G401 (cell line): ENCODE measurements at places on chromosomes 2 and 18.

DNA sequence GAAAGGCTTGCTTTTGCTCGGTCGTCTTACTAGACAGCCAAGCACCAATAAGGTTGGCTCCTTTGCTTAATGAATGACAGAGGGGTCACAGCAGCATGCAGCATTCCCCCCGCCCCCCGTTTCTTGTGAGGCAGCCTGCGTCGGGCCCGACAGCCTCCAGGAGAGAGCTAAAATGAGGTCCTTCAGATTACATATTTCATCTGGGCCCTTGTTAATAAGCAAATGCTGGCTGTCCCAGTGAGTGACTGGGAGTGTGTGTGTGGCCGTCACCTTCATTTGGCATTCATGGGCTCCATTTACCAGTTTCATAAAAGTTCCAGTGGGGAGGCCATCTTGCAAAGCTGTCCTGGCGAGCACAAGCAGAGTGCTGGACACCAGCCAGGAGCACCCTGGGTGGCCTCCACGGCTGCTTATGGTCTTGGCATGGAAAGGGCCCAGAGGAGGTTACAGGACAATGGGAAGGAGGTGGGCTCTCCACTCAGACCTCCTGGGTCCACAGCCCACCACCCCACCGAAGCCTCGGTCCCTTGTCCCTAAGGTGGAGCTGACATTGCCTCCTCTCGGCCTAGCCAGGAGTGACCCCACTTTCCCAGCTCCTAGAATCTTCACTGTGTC lies 37.2 kb downstream of the ODC1 start:
- DNase-seq, result no peak

DNA sequence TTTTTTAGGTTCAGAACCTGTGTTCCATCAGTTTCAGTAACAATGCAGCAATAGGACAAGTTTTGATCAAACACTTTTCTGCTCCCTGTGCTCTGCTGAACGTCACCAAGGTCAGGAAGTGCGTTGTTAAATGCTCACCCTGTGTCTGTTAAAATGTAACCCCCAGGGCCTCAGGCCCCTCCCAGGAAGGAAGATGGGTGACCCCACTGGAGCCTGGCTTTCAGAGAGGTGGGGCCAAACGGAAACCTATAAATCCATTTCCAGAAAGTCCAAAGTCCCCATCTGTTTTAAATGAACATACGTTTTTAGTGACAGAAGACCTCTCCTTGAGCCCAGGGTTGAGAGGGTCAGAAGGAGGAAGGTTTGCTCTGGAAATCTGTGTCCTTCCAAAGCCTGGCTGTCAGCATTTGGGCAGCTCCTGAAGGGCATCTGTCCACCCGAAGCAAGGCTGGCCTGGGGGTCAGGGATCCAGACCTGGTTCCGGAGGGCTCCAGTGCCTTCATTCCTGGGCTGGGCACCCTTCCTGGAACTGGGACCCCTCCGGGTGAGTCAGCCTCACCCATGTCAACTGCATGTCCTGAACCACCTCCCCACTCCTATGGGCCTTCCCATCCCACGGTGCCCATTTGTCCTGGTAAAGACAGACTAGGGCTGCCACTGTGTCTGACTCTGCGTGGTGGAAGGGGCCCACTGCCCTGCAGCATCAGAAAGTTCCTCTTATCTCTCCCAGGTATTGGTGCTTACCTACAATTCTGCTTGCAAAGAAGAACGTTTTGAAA lies 117.4 kb upstream of the COPS8 start:
- DNase-seq, result no peak

GRCh38 chr2:101617188-101617587 lies 80.3 kb upstream of the MAP4K4 start:
- DNase-seq, result no peak

DNA sequence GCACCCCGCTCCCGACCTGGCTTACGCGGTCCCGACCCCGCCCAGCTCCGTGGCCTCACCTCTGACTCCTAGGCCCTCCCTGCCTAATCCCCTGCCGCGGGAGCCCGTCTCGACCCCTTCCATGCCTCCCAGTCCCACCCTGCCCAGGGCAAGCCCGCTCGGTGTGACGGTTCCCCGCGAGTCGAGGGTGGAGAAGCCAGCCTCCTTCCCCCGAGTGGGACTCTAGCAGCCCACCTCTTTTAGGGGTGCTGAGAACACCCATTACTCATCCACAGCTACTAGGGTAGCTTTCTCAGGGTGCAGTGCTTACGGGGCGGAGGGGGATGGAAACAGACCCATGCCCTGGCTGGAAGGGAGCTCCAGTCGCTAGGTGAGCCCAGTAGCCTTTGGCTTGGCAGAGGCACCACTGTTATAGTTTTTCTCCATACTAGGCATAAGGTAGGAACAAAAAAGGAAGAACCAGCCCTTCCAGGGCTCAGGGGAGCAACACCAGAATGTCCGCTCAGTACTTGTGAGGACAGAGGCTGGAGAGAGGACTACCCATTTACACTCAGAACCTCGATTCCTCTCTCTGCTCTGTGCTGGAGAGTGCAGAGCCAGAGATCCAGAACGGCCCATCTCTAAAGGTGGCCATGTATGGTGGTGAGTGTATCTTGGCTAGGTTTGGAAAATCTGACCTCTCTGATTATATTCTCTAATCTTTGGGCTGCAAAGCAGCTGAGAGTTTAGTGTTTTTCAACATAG lies 606 bp downstream of the AGBL5 start:
- no peak for DNase-seq

- no peak for DNase-seq
Observed at GRCh38 chr2:229202646-229203045, 68.4 kb downstream of the PID1 start.

DNA sequence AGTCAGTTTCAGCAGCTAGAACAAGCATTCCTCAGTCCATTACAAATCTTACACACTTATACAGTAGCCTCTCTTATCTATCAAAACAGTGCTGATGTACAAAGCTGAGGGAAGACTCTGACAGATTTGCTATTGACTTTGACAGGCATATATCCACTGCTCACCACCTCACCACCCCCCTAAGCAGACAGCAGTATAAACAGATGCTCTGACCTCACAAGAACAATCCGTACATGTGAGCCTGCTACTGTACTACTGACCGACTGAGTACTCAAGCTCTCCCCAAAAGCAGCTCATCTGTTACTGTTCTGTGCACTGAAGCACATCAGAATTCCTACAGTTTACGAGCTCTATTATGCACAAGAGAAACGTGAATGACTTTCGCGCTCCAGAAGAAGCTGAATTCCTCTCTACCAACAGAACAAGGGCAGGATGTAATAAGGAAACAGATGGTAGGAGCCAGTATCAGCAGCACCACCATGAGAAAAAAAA lies 95.6 kb upstream of the PDE1A start:
- DNase-seq, result peak; percentile 95

- no peak for DNase-seq
Observed at GRCh38 chr18:53115876-53116585, 776.0 kb downstream of the DCC start.

DNA sequence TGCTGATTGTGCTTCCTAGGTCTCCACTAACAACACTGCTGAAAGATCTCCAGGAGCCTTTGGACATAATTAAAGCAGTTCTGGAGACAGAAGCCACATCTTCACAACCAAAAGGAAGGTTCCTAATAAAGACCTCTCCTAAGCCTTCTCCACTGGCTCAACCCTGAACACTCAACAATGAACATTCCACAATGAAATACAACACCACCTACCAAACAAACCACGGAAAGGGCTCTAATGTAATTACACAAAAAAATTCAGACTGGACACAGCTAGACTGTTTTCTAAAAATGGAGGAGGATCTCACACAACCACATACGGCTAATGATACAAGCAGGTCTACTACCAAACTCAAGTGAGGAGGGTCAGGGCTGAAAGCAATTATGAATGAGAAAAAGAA lies 43.6 kb downstream of the NOL10 start:
- no peak for DNase-seq

GRCh38 chr2:128832946-128833663 lies 514.4 kb upstream of the HS6ST1 start:
- peak; percentile 94 for DNase-seq

- DNase-seq, result no peak
Observed at GRCh38 chr18:70279470-70279869, 9.4 kb upstream of the SOCS6 start.

DNA sequence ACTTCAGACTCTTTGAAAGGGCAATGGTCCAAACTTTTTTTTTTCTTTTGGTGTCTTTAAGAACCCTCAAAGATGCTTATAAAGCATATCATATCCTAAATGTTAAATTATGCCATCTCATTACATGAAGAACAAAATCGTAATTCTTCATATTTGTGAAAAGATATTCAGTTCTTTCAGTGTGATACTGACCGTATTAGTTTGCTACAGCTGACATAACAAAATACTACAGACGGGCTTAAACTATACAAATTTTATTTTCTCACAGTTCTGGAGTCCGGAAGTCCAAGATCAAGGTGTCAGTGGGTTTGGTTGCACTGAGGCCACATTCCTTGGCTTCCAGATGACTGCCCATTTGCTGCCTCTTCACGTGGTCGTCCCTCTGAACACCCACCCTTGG lies 1377.2 kb upstream of the ZEB2 start:
- DNase-seq, result no peak

- no peak for DNase-seq
Observed at GRCh38 chr18:45657357-45658335, 42.4 kb downstream of the SLC14A2 start.

- no peak for DNase-seq
Observed at GRCh38 chr2:203352604-203353255, 24.5 kb downstream of the ABI2 start.

GRCh38 chr2:148046802-148047201 lies 25.9 kb downstream of the MBD5 start:
- no peak for DNase-seq

- DNase-seq, result peak; percentile 66
Observed at GRCh38 chr2:73283545-73284295, 558 bp downstream of the FBXO41 start.

GRCh38 chr18:64099244-64099643 lies 49.6 kb downstream of the LINC00305 start:
- no peak for DNase-seq

DNA sequence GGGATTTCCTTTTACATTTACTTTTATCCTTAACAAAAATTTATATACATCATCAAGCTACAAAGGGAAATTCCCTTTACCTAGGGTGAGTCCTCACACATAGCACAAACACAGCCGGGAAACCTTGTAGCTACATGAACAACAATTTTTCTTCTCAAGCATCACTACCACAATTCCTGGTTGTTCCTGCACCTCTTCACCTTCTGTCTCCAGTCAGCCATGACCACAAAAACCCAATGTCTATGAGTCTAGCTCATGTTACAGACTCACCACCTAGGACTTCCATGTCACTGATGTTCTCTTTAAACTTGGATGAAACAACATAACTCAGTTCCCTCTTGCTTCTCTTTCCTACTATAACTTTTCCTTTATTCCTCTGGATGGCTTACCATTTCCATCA lies 460.4 kb downstream of the MBD2 start:
- DNase-seq, result no peak

- DNase-seq, result no peak
Observed at GRCh38 chr2:216780843-216781242, 79.0 kb downstream of the TNP1 start.

GRCh38 chr2:36338827-36339145 lies 16.8 kb upstream of the CRIM1 start:
- DNase-seq, result no peak

- no peak for DNase-seq
Observed at GRCh38 chr2:133489641-133490410, 78.4 kb downstream of the NCKAP5 start.

DNA sequence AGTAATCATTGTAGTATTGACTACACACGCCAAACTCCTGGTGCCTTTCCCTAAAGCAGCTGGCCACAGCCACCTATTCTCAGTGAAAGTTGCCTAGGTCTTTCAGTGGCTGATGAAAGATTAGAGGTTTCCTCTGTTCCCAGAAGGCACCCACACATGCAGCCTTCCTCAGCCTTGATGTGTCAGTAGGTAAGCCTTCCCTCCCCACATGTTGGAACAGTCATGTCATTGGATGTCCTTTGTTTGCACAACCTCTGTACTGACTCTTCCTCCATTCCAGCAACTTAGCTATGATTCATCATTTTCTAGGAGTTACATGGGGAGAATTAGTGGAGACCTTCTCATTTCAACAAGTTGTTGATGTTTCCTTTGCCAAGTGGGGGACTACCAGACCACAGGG lies 630.8 kb upstream of the SLC39A10 start:
- DNase-seq, result no peak

DNA sequence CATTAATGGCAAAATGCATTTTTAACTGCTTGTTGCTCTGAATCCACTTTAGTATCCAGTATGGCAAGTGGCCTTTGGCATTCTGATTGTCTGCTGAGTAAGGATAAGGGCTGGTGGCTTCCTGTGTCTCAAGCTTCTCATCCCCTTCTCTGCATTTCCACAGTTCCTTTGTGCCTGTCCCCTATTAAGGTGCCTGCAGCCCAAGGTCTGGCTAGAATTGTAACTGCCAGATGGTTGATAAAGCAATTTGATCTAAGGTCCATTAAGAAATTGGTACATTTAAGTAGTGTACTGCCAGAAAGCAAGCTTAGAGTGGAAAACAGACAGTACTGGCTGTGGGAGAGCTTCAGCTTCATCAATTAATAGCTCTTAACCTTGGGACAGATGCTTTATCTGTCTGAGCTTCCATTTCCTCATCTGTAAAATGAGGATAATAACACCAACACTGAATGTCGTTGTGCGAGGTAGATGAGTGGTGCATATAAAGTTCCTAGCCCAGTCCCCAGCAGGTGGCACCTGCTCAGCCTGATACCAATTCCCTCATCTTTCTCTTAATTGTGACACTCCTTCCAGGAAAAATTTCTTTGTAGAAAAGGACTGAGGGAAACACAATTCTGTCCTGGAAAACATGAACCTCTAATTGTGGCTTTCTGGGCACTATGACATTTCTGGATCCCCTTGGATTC lies 570.6 kb upstream of the GCFC2 start:
- DNase-seq, result no peak

GRCh38 chr18:32343634-32344033 lies 127.0 kb downstream of the GAREM1 start:
- peak; percentile 49 for DNase-seq

- no peak for DNase-seq
Observed at GRCh38 chr2:121137571-121137970, 147.4 kb downstream of the TFCP2L1 start.
